ENCODE measurements at places on chromosomes 13 and 19. TPM values are rescaled to one million over a fixed set of nuclear protein-coding genes. Genes with fewer than 3 reads are reported as not detected.

CRB3 gene
- 21.7 TPM for polyA plus RNA-seq

RASIP1 gene
- 12.2 TPM for polyA plus RNA-seq

MISP gene
- polyA plus RNA-seq = 4.4 TPM

DNA sequence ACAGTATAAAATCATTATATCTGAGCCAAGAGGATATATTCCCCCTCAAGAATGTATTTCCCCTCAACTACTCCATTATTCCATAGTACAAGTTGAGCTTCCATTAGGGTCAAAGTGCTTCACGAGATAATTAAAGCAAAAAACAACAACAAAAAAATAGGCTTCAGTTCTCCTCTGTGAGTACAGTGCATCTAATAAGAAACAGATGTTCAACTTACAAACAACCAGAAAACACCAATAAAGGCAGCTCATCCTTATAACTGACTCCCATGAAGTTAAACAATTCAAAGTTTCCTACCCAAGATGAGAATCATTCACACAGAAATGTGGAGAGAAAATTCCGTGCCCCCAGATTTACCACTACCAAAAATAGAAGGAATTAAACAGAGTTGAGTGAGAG is 854.4 kb downstream of the PCDH9 start:
- DNase-seq = no peak

DNA sequence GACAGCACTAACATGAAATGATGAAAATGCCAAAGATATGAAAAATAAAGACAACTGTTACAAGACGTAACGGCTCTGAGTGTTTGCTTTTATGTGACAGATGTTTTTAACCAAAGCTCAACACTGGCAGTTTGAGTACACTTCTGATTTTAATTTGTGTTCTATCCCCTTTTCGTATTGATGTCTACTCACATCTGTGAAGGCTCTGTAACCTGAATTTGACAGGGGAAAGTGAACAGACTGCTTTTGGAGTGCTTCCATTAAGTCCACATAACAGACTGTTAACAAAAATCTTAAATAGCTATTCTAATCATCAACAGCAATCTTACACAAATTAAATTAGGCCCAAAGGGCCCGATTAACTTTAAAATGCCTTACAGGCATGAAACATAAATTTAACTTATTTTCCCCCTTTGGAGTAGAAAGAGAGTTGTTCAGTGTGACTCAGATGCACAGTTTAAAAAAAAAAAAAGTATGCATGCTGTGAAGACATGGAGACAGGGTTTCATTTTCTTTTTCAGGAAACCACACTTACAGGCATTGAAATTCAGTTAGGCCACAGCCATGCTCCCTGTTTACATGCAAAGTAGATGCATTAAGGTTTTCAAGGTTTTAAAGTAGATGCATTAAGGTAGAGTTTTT is 16.3 kb upstream of the RNASEH2B start:
- no peak for DNase-seq

DNA sequence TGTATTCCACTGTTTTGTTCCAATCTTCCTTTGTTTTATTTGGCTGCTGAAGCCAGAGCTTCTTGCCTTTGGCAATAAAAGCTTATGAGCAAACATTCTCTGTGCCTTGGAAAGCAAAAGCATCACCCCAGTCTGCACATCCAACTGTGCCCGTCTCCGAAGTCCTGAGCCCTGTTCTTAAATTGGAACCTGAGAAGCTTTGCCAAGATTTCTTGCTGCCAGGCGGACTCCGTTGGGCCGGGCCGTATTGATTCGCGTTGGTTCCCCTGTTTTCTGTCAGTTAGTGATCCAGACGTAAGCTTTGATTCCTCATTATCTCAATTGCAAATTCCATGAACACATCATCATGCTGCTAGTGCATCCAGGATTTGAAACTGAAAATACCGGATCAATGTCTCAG is 793.0 kb downstream of the OLFM4 start:
- no peak for DNase-seq

AMH gene
- 0.28 TPM for polyA plus RNA-seq

DNA sequence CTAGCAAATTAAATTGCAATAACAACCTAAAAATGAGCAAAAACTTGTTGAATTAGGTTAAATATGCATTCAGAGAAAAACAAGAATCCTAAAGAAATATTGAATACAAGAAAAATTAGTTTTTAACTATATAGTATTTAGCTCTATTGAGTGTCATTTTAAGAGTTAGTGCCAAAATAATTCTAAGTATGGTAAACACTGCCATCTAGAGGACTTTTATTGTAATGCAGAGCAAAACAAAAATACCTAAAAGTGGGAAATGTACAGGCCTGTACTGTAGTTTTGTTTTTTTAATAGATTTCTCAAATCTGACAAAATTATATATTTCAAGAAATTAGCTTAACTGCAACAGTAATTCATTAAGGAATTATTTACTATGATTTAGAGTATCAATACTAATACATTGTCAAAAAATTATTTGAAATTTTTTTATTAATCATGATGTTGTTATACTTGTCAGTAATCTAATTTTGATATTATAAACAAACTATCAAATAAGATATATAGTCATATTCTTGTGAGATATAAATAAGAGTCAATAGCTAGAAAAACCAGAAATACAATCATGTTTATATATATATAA is 8.2 kb upstream of the PCDH9 start:
- DNase-seq = no peak

GRCh38 chr13:69956839-69957238 is 150.8 kb upstream of the ATXN8OS start:
- DNase-seq = no peak
